ENCODE measurements at places on chromosomes 6 and 20. TPM values are rescaled to one million over a fixed set of nuclear protein-coding genes. Genes with fewer than 3 reads are reported as not detected.

- DNase-seq = no peak
These were observed 600.5 kb upstream of the EYS start for GRCh38 chr6:66307490-66307889.

- DNase-seq = no peak
These were observed 1633.9 kb downstream of the GRIK2 start for GRCh38 chr6:103027271-103027931.

Gene NTSR1
- under 0.01 TPM for total RNA-seq

DNA sequence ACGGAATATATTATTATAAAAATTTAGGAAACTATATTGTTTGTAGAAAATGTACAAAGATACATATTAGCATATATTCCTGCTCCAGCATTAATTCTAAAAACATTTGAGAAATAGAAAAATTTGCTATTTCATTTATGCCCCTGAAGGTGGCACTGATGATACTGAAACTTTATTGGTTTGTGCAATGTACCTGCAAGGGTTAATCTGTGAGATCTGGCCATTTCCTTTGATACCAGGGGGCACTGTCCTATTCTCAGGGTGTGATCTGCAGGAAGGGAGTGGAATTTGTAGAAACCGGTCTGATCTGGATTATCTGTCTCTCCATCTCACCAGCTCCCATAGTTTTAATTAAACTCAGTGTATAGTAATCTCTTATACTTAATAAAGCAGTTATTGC, 625.1 kb upstream of the IMPG1 start:
- DNase-seq = peak; percentile 43

DNA sequence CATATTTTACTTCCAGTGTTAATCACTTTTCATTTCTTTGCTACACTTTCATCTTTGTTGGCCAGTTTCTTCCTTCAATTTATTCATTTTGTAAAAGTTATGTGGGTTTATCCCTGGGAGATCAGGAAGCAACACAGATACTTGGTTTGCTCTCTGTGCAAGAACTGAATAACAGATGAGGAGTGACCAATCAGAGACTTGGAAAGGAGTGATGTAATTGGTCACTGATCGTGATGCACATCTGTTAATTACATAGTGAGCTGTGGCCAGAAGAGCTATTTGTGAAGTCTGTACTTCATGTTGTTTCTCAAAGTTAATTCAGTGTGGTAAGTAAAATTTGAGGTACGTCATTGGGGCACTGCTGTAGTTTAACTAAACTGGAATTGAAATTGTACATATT, 21.3 kb downstream of the ANKRD6 start:
- DNase-seq = no peak

GRCh38 chr6:130296854-130297253, 69.0 kb upstream of the TMEM200A start:
- no peak for DNase-seq

GRCh38 chr6:33670971-33671743, 40.3 kb downstream of the UQCC2 start:
- no peak for DNase-seq

Gene SAMHD1
- total RNA-seq = 8.9 TPM

DNA sequence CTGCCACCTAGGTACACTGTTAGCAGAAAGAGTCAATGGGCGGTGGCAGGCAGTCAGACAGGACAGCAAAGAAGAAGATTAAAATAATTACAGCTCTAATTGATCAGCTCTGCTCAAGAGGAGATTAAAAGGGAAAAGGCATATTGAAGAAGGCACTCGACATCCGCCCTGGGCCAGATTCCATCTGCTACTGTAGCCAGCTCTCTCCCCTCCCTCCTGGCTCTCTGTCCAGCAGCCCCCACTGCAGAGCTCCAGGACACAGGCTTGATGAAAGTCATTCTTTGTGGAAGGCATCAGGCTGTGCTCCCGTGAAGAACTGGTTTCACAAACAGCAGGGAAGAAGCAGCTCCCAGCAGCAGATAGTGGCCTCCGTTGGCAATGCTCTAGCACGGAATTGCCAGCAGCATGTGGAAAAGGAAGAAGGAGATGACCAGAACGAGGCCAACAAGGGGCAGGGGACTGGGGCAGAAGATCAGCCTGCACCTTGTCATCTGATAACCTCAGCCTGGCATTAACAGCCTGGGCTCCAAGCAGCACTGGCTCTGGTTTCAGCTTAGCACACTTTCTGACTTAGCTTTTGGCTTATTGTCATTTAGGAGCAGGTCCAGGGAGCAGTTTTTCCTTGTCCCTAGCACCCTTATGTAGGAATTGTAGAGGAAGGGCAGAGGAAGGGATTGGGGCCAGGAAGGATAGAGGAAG, 465.9 kb downstream of the KIF16B start:
- no peak for DNase-seq

- DNase-seq = no peak
These were observed 63.5 kb upstream of the L3MBTL3 start for GRCh38 chr6:129954749-129955431.

Gene APOM
- 0.40 TPM for total RNA-seq

GRCh38 chr20:8144282-8145245, 12.5 kb downstream of the PLCB1 start:
- peak; percentile 56 for DNase-seq

Gene SEL1L2
- not detected for total RNA-seq

DNA sequence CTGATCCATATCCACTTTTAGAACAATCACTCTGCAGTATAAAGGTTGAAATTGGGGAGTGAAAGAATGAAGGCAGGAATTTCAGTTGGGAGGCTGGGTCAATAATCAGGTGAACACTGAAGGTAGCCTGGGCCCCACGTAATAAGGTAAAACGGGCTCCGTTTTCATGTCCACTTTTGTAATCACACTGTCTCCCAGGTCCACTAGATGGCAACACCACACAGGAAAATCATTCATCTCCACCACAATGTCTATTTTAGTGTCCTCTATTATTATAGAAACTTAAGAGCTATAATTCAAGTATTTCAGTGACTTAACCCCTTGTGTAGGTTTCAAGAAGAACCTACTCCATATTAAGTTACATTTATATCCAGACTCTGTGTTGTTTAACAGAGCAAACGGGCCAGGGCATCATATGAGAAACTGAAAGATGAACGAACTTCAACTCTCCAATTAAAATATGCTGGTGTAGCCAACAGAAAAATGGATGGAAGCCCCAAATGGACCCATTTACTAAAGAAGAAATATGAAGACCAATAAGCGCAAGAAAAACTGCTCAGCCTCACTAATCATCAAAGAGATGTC, 45.9 kb upstream of the MC3R start:
- peak; percentile 1 for DNase-seq

- DNase-seq = no peak
These were observed 467.4 kb upstream of the CITED2 start for GRCh38 chr6:139841794-139842215.

- peak; percentile 33 for DNase-seq
These were observed 116.5 kb upstream of the COL21A1 start for GRCh38 chr6:56363796-56364430.

GRCh38 chr6:96659084-96659845, 96.3 kb downstream of the FHL5 start:
- no peak for DNase-seq

DNA sequence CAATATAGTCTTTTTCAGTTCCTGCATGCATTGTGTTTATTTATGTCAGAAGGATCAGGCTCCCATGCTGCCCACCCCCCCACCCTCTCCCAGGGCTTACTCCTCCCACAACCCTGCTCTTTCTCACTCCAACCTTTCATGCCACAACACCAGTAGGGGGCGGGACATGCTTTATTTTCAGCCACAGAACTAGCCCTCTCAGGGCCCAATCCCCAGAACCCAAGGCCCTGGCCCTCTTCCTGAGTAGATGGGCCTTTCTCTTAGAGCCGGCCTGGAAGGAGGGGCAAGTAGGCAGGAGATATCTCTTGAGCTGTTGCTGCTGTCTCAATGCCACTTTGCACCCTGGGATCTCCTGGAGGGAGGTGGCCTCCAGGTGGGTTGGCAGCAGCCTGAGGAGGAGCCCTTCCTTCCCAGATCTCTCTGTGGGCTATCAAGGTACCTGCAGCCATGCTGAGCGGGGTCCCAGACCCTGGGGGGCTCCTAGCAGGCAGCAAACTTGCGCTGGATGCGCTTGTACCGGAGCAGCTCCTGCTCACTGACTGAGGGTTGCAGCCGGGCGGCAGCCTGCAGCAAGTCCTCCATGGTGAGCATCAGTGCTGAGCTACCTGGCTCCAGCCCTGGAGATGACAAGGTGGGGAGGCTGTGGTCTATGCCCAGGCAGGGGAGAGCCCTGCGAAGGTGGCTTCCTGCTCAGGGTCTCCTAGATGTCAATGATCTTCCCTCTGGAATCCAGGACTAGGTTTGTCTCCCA, 3.5 kb downstream of the GNMT start:
- DNase-seq = peak; percentile 71

- no peak for DNase-seq
These were observed 146.3 kb upstream of the RNF24 start for GRCh38 chr20:4161401-4162251.

DNA sequence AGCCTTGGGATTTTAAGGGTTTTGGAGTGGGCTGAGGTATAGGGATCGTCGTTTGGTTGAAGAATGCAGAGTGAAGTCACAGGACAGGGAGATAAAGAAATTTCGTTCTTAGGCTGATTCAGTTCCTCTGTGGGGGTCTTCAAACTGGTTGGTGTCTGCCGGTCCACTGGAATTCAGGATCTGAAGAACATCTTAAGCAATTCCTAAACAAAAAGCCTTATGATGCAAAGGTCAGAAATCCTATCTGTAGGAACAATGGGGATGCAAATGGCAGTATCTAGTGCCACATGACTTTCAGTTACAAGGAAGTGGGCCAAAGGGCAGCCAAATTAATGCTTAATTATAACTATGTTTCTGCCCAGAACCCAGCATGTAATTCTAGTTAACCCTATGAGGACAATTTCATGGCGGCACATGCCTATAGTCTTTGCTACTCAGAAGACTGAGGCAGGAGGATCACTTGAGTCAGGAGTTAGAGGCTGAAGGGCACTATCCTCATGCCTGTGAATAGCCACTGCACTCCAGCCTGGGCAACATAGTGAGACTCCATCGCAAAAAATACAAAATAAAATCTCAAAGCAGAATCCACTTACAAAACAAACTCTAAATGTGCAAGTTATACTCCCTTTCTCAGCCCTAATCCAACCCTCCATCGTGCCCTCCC, 4.6 kb upstream of the SLC2A10 start:
- DNase-seq = no peak

- no peak for DNase-seq
These were observed 79.0 kb downstream of the ANKEF1 start for GRCh38 chr20:10113746-10114145.

Gene IRF4
- total RNA-seq = not detected

- DNase-seq = no peak
These were observed 20.6 kb downstream of the PPP1R16B start for GRCh38 chr20:38825901-38826625.

DNA sequence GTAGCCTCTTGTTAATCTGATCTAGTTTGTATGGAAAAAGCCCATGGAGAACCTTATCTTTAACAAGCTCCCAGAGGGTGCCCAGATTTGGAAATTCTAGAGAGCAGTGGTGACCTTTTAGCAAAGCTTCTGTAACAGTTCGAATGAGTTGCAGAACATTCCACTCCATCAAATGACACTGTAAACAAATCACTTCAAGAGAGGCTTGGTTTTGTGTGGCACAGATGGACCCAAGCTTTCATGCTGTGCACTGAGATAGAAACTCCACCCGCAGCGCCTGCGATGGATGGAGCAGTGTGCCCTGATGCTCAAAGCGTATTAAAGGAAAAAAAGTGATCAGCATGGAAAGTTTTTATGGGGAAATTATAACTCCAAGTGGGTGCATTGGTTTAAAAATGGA, 55.1 kb upstream of the ISM1 start:
- DNase-seq = no peak

Gene DNAH8
- total RNA-seq = not detected

DNA sequence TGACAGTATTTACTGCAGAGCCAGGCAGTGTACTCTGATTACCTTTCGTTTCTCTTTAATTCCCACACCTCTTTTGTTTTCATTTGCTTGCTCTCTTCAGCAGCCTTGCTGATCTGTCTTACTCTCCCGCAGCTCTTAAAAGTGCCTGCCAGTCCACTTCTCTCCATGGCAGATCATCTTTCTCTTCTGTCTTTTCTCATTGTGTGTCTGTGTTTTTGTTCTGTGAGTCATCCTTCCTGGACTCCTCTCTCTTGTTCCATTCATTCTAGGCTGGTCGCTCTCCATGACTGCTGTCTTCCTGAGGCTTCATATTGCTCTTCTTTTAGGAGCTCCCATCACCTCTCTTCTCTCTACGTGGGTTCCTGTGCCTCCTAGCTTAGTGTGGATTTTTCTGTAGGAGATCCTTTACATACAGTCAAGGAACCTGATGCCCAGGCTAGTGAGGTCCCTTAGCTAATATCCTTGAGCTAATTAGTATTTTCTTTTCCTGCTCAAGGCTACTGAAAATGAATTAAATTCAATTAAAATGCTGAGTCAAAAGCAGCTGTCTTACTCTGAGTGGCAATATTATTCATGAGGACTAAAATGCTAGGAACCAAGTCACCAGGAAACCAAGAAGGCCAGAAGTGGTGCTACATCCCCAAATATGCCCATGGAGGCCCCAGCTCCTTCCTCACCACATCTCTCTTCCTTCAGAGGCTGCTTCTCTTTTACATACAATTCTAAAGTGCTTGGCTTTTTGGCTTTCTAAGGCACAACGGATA, 86.1 kb downstream of the SLX4IP start:
- peak; percentile 89 for DNase-seq

DNA sequence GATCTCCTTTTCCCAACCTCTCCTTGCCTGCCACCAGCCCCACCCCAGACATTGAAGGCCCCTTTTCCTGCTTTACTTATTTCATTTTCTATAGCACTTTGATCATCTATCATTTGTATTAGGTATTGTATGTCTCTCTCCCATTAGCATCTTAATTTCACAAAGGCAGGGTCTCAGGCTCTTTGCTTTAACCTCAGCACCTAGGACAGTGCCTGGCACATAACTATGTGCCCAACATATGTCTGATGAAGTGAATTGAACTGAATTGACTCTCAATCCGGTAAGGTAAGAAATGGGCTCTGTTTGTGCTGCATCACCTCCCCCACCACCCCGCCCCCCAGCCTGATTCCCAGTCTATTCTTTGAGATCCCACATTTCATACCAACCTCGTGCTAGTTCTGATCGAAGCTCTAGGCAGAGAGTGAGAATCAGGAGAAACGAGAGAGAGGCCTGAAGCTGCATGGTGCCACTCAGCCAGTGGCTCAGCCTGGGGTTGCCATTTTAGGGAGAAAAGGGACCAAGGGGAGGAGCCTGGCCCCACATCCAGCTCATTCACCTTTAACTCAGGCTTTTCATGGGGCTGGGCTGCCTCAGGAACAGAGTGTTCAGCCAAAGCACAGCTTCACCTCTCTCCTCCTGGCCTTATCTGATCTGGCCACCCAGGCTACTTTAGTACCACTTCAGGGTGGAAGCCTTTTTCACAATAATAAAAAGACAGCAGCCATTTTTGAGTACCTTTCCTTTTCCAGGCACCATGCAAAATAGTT, at the start of gene SPINT3:
TSS of gene SPINT3 (minus strand) at position 476 of the 767 bp plus-strand sequence. CDS start at position 462, 14 bp downstream.
- no peak for DNase-seq

Gene RAB5IF
- 77.0 TPM for total RNA-seq
